Sigmoid colon (tissue), 7 donors: ENCODE measurements at places on chromosomes 13 and 19.

DNA sequence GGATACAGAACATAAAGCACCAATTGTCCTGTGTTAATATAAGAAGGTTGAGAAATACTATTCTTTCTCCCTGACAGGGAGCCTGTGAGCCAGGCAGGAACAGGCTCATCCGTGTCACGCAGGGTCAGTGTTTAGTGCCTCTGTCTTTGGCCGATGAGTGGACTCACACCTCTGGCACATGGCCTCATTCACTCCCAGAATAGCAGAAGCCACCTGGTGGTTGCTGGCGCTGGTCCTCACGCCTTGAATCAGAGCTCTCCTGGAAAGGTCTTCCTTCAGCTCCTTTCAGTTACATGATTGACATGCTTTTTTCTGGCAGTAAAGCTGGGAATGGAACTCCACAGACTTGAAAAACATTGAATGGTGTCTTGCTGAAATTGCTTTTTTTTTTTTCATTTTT is 28.1 kb upstream of the SIAH3 start:
- no peak for DNase-seq

DNA sequence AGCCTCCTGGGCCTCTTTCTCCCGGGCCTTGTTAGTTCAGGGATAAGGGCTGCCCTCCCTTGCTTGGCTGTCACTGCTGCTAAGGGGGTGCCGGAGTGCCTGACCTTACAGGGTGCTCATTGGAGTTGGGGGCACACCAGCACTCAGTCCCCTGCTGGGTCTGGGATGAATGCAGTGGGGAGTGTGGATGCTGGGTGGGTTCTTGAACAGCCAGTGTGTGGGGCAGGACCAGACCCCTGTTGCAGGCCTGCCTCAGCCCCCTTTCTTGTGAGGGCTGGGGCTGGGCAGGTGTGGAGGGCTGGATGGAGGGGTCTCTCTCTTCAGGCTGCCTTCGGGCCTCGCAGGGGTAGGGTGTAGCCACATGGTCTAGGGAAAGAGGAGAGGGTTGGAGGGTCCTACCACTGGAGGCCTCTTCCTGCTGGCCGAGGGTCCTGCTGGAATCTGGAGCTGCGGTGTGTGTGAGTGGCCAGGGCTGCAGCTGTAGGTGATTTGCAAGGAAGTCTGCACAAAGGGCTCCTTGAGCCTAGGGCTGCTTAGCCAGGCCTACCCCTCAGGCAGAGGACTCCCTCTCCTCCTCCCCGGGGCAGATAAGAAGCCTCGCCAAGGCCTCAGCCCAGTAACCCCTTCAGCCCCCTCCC is 3.2 kb downstream of the CEBPA start:
- peak; percentile 60 for DNase-seq

- no peak for DNase-seq
These were observed 22.5 kb downstream of the ZIC5 start for GRCh38 chr13:99948907-99949678.

DNA sequence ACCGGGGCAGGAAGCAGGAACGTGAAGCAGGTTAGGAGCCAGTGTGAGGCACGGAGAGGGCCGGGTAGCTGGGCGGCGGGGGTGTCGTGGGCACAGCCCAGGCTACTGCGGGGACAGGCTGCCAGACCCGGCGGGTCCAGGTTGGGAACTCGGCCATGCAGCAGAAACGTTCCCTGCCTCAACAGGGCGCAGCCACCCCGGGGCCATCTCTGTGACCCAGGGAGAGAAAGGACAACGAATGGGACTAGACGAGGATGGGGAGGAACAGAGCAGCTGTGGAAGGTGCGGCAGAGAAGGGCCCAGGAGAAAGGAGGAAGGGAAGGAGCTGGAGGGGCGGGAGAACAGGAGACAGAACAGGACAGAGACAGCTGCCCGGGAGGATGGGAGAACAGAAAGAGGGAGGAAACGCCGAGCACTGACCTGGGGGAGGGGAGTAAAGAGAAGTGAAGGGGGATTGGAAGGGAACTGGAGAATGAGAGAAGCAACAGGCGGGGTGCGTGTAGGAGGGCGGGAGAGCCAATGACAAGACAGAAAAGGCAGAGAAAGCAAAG is 12.9 kb upstream of the GARIN5A start:
- DNase-seq = peak; percentile 56

DNA sequence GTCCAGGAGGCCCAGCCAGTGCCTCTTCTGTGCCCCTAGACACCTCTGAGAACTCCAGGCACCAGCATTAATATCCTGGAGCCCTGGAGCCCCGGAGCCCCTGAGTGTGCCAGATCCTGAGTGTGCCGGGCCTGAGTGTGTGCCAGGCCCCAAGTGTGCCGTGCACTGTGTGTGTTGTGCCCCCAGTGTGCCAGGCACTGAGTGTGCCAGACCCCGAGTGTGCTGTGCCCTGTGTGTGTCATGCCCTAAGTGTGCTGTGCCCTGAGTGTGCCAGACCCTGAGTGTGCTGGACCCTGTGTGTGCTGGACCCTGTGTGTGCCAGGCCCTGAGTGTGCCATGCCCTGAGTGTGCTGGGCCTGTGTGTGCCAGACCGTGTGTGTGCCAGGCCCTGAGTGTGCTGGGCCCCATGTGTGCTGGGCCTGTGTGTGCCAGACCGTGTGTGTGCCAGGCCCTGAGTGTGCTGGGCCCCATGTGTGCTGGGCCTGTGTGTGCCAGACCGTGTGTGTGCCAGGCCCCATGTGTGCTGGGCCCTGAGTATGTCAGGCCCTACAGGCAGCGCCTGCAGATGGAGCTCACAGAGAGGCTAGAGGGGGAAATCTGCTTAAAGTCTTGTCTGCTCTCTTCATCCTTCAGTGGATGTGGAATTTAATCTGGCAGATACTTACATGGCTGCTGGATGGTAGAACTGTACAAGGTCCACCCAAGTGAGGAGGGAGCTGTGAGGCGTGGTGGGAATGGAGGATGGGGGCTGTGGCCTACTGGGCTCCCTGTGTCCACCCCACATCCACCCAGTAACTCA is 53.9 kb downstream of the C13orf46 start:
- DNase-seq = no peak

GRCh38 chr13:79225487-79226232 is 180.4 kb downstream of the RBM26 start:
- DNase-seq = no peak

DNA sequence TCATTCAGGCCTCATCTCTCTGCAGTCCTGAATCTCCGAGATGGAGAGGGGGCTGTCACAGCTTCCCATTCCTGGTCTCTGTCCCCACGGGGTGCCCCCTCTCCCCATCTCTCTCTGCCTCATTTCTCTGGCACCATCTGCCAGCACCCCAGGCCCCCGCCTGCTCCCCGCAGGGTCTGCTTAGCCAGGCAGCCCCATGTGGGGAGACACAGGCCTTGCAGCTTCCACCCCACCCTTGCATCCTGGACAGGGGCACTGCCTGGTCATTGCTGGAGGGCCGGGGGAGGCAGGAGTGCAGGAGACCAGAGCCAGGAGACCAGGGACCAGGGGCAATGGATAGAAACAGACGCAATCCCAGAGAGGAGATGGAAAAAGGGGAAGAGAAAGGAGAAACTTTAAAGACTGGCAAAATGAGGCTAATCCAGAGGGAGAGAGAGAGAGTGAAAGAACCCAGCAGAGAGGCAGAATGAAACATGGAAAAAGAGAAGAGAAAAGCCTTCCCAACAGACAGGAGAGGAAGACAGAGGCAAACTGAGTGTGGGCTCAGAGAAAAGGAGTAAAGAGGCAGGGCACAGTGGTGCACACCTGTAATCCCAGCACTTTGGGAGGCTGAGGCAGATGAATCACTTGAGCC is 8.8 kb upstream of the GIPR start:
- DNase-seq = no peak

- no peak for DNase-seq
These were observed 155.0 kb downstream of the POSTN start for GRCh38 chr13:37443538-37443937.

GRCh38 chr13:72403396-72404010 is 323.9 kb downstream of the MZT1 start:
- no peak for DNase-seq

DNA sequence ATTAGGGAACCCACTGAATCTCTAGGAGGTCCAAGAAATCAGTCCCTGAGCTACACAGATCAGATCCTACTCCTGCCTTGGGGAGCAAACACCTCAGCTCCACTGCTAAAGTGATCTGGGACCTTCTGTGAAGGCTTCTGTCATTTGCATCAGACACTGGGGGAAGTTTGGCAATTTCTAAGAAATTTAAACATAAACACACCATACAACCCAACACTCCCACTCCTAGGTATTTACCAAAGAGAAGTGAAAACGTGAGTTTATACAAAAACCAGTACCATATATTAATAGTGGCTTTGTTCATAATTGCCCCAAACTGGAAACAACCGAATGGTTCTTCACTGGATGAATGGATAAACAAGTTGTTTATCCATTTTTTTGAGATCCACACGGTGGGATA is 7.3 kb upstream of the TYROBP start:
- no peak for DNase-seq

- no peak for DNase-seq
These were observed 8.2 kb downstream of the GPC5 start for GRCh38 chr13:91406619-91407018.

DNA sequence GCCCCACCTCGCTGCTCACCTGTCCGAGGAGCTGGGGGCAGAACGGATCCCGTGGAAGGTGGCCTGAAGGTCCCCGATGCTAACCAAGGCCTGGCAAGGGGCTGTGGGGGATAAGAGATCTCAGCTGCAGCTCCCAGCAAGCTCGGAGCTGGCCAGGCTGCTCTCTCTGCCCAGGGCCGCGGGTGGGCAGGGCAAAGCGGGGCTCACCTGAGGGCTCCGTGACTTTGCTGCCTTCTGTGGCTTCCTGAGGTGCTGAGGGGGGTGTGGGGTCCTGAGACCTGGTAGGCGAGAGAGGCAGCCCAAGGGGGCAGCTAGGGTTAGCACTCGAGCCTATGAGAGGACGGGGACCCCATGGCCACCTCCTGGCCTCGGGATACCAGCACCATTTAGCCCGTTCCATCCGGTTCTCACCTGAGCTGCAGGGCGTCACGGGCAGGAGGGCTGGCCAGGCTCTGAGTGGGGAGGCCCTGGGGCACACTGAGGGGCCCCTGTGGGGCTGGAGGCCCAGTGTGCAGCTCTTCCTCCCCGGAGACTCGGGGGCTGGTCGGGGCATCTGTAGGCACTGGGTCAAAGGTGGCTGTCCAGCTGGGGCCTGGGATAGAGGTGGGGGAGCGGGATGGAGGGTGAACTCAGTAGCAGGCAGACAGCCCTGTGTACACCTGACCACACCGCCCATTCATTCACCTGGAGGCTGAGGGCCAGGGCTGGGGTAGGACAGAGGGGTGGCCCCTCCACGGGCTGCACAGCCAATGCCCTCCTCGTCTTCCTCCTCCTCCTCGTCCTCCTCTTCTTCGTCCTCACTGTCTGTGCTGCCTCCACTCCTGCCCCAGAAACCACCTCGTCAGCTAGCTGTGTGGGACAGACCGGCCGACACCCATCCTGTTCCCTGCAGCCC is 3.1 kb upstream of the TMEM86B start:
- peak; percentile 56 for DNase-seq

GRCh38 chr13:93268327-93269028 is 41.9 kb downstream of the GPC6 start:
- DNase-seq = no peak

DNA sequence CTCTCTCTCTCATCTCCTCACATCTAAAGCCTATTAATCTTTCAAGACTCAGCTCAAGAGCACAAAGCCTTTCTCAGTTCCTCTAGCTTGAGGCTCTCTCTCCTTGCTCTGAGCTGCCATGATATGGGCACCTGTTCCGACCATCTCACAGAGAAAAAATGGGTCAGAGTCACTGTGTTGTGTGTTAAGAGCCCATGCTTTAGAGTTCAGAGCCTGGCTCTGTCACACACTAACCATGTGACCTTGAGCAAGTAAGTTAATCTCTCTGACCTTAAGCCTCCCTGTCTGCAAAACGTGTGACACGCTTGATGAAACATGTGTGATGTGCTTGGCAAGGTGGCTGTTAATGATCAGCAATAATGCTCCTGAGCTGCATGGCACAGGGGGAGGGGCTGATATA is 245.2 kb downstream of the DLEU7 start:
- no peak for DNase-seq

GRCh38 chr13:42893214-42893671 is 98.8 kb downstream of the EPSTI1 start:
- no peak for DNase-seq

- DNase-seq = no peak
These were observed 71.9 kb upstream of the UBL3 start for GRCh38 chr13:29922281-29922821.

DNA sequence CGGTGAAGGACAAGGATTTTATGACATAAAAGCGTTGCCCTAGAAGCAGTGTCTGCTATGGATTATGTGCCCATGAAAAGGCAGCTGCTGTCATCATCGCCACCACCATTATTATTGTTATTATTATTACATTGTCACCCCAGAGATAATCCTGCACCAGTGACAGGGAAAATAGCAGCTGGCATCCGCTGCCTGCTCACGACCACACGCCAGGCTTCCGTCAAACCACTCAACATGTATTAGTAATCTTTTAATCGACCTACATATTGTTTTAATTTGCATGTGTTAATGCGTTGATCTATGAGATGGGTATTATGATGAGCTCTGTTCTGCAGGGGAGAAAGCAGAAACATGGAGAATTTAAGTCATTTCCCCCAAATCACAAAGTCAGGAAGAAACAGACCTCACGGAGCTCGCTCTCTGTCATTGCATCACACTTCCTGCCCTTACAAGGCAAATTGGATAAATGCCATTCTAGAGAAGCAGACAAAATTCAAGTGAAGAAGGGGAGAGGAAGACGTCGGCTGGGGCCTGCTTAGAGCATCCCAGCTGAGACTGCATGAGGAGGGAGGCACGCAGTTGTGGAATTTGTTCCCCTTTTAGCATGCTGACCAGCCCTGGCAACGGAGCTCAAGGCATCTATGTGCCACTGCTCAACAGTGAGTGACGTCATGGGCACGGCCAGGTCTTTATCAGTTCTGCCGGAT is at the start of gene FFAR3:
TSS of gene FFAR3 (plus strand) at position 594 of the 707 bp plus-strand sequence. CDS start 431 bp downstream, outside the sequence.
- DNase-seq = peak; percentile 67

GRCh38 chr13:72839831-72840426 is 58.0 kb downstream of the PIBF1 start:
- no peak for DNase-seq

- no peak for DNase-seq
These were observed 9.8 kb upstream of the DACT3 start for GRCh38 chr19:46670813-46671212.

GRCh38 chr13:79011179-79011578 is 352.2 kb upstream of the OBI1 start:
- no peak for DNase-seq

DNA sequence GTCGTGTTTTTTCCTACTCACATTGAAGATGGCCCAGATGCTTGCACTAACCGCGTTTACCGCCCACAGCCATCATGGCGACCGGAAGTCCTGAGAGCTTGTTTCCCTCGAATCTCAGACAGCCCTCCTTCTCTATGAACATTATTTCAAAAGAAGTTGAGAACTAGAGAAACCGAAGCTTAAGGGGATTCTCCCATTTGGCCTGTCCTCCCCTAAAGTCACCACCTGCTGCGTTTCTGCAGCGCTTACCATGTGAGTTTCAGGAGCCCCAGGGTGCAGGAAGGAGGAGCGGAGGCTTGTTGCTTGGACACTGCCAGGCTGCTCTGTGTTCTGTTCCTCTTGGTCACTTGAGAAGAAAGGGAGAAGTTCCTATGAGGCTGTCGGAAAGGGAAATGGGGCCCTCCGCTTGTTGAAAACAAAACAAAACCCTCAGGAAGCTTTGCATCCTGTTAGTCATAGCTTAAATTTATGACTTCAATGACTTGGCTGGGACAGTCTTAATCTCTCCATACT is 6.2 kb downstream of the CARD8 start:
- peak; percentile 74 for DNase-seq
